ENCODE measurements at places on chromosomes 4 and X.

GRCh38 chr4:10063544-10064300 is 42.4 kb upstream of the SLC2A9 start:
- DNase-seq: peak; percentile 21

- DNase-seq: no peak
These were observed 69.8 kb downstream of the ZNF182 start for GRCh38 chrX:47933946-47934345.

DNA sequence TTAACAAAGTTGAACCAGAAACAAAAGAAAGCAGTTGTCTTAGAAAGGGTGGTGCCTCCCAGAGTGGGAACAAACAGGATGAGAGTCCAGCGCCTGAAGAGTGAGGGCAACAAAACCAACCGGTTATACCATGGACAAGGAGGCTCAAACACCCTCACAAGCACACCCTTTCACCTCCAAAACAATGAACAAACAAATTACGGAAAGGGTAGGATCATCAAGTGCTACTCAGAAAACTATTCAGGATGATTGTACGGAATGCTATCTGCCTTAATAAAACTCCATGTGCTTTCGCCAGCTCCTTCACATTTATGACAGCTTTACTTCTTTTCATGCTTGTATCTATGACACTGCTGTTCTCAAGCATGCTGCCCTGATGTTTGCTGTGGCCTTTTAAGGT is 26.8 kb downstream of the SLC39A8 start:
- no peak for DNase-seq

DNA sequence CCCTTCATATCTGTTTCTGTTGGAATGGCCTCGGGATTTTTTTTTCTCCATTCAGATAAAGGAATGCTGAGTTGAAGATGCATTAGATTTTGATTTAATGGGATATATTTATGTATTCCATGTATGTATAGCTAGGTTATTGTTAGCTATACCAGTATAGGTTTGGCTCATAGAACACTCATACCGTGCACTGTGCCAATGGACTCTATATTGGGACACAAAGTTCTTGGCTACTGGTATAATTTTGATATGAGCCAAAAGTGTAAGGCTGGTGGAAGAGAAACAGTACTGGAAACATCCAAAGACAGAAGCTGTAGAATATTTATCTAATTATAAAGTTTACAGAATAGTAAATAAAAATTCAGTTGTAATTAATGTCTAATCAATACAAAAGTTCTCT is 1912.1 kb downstream of the STIM2 start:
- no peak for DNase-seq

DNA sequence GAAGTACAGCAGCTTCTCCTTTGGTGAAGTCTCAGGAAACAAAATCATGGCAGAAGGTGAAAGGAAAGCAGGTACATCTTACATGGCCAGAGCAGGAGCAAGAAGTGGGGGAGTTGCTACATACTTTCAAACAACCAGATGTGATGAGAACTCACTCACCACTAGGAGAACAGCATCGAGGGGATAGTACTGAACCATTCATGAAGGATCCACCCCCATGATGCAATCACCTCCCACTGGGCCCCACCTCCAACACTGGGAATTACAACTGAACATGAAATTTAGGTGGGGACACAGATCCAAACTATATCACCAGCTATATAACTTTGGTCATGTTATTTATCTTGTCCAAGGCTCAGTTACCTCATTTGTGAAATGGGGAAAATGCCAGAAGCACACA is 159.4 kb downstream of the OPHN1 start:
- DNase-seq: no peak

DNA sequence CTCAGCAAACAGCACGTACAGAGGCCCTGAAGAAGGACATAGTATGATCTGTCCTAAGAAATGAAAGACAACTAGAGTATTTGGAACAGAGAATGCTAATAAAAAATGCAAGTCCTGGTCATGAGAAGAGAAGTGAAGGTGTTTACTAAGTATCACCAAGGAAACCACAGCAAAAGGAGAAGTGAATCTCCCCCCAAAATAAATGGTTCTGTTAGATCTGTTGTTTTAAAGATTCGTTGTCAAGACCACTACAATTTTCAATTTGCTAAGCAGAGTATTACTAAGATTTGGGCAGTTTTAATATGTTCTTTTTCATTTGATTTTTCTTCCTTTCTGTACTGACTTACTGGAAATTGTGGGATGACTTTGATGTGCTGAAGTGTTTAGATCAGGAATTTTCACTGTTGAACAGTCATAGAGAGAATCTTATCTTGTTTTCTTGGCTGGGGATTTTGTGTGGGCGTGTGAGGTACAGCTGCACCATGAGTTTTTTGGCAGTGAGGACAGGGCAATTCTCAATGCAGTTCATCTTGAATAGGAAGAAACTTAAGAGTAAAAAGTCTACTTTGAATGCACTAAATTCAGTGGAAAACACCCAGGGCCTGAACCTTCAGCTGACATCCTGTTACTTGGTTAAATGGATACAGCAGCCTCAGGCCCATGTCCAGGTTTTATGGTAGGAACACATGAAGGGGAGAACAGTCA is 132.2 kb downstream of the STIM2 start:
- DNase-seq: no peak

GRCh38 chrX:3462166-3462508 is 115.7 kb upstream of the MXRA5 start:
- DNase-seq: no peak

Measured in bone marrow (tissue), 2 donors.